ENCODE measurements at places on chromosomes 1 and 21.

- DNase-seq, result no peak
These were observed 159.3 kb upstream of the LMO4 start for GRCh38 chr1:87169263-87169910.

- DNase-seq, result no peak
These were observed 30.0 kb upstream of the RALGPS2 start for GRCh38 chr1:178694923-178695525.

DNA sequence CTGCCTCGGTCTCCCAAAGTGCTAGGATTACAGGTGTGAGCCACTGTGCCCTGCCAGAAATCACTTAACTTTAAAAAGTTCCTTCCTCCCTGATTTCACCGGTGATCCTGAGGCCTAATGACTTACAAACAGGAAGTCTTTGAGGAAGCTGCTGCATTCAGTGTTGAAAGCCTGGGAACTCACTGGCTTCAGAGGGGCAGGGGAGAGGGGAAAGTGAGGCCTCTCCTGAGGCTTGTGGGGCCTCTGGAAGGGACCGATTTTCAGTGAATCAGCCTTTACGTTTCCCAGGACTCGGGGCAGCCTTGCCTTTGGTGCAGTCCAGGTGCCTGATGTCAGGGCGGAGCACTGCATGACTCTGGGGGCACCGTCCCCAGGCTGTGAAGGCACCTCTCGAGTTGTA, 30.1 kb upstream of the ARHGEF10L start:
- DNase-seq, result no peak

- no peak for DNase-seq
These were observed 61.6 kb downstream of the HS2ST1 start for GRCh38 chr1:86975993-86976550.

DNA sequence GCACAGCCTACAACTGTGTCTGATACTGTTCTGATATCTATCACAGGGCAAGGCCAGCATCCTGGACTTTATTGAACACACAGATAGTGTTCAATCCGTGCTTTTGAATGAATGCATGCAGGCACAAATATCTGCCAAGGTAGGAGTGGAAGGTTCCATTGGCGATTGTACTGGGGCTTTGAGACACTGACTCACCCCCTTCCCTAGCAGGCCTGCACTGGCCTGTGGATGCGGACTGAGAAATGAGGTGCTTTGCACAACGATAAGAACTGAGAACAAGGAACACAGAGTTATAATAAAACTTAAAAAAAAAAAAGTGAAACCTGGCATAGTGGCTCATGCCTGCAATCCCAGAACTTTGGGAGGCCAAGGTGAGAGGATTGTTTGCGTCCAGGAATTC, 62.4 kb upstream of the NGF start:
- DNase-seq, result no peak

- no peak for DNase-seq
These were observed 1263.1 kb downstream of the KCNT2 start for GRCh38 chr1:195345149-195345548.

DNA sequence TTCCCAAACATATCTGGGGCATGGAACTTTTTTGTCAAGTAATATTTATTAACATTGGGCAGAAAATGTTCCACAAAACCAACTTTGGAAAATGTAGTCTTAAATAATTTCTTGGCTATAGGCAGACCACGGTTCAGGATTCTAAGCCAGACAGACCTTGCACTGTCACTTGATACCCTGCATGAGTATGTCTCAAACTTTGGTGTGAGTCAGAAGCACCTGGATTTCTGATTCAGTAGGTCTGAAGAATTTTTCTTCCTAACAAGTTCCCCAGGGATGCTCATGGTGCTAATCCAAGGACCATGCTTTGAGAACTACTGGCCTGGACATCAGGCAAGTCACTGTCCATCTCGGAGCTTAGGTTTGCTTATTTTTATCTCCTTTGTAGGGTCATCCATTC, 562.0 kb downstream of the PLPP3 start:
- no peak for DNase-seq

GRCh38 chr1:2637442-2638145, 4.8 kb upstream of the MMEL1 start:
- DNase-seq, result no peak

DNA sequence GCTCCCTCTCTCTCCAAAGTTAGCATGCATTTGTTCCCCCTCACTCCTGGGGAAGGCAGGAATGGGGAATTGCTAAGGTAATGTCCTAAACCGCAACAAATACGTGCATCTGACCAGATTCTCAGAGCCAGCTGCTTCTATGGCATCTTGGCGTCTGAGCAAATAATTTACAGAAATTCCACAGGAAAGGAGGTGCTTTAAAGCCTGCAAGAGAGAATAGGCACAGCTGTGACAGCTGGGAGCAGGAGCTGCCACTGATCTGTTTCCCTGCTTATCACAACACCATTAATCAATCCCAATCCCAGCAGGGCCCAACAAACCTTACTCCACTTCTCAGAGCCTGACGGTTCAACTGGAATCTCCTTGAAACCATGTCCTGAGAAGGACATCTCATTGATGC, 83.5 kb upstream of the ZNF281 start:
- DNase-seq, result no peak

GRCh38 chr1:15446212-15446611, 8.0 kb downstream of the CTRC start:
- no peak for DNase-seq

DNA sequence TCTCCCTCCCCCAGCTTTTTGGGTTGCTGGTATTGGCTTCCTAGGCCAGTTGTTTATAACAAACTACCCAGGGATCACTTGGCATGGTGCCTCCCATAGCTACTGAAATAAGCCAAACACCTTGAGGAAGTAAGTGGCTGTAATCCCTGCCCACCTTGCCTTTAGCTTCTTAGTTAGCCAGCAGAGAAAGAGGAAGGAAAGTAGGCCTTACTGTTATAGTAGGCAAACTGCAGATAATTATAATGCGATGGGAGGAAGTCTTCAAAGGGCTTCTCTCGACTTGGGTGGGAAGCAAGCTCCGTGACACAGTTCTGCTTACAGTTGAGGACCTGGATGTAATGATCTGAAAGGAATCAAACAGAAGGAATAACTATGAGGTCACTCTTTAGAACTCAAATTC, 8.2 kb downstream of the P3H1 start:
- DNase-seq, result no peak

- DNase-seq, result no peak
These were observed 172.8 kb downstream of the FAF1 start for GRCh38 chr1:50787266-50787665.
